ENCODE measurements at places on chromosomes 13 and 19.

DNA sequence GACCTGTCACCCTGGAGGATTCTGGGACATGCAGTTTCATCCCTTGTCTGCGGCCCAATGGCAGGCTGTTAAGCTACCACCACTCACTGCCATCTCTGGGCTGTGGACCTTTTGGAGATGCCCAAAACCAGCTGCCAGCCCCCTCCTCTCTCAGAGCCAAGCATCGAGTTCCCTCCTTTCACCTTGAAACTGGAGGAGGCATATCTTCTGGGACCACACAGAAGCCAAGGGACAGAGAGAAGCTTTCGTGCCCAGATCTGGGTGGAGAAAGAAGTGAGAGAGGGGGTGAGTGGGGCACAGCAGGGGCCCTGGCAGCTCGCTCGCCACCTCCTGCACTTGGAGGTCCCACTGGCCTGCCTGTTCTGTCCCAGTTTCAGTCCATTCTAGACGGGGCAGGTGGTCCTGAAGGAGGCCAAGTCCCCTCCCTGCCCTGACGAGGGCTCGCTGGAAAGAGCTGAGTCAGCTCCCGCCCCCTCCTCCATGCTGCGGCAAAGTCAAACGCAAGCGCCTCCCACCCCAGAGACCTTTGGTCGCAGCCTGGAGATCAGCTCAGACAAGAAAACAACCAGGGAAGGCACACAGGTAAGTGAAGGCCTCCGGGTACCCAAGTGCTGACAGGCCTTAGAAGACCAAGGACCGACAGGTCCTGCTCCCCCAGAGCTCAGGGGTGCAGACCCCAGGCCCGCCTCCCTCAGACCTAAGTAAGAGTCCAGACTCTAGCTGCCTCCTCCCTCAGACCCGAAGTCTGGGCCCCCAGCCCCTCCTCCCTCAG lies 3.8 kb downstream of the BCAT2 start:
- peak; percentile 64 for DNase-seq

- DNase-seq = no peak
These were observed 245.1 kb downstream of the KCTD12 start for GRCh38 chr13:76641056-76641455.

DNA sequence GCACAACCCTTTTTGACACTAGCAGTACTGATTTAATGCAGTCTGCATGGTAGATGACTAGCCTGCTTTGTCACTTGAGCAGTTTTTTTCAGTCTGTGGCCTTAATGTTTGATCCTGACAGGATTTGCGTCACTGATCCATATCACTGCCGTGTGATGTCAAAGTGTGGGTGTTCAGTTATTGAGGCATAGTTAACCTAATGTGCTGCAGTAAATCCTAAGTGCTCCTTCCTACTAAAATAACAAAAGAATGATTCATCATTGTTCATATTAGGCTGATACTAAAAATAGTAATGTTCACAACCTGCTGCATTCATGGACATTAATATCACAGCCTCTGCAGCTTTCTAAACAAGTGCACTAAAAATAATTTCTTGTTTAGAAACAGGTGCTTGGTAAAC lies 121.9 kb upstream of the MLNR start:
- peak; percentile 32 for DNase-seq

- DNase-seq = no peak
These were observed 82.0 kb downstream of the FRY start for GRCh38 chr13:32113532-32113931.

DNA sequence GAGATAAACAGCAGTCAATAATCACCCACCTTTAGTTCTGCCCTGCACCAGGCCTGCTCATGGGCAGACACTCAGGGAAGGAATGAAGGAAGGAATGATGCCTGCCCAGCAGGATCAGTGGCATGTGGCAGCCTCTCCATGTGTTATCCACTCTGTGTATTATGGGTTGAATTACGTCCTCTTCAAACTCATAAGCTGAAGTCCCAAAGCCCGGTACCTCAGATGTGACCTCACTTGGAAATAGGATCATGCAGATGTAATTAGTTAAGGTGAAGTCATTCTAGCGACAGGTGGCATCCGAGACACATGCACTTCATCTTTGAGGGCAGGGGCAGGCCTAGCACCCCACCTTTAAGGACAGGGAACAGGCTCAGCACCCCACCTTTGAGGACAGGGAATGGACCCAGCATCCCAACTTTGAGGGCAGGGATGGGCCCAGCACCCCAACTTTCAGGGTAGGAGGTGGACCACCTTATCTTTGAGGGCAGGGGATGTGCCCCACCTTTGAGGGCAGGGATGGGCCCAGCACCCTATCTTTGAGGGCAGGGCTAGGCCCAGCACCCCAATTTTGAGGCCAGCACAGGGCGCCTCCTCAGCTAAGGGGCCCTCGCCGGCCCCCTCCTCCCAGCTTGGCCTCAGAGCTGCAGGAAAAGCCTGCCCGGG lies 127.6 kb downstream of the URI1 start:
- no peak for DNase-seq

DNA sequence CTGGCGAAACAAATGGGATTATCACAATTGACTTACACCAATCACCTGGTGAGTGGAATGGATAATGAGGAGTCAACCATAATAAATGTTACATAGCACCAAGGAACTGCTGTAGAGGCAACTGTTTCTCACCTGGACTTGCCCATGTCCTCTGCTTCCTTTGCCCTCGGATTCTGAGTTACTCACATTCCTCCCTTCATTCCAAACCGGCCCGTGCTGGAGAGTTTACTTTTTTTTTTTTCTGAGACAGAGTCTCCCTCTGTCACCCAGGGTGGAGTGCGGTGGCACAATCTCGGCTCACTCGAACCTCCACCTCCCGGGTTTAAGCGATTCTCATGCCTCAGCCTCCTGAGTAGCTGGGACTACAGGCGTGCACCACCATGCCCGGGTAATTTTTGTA lies 41.5 kb upstream of the TSC22D1 start:
- no peak for DNase-seq

GRCh38 chr19:944663-945241 lies 18.9 kb downstream of the ARID3A start:
- DNase-seq = no peak

DNA sequence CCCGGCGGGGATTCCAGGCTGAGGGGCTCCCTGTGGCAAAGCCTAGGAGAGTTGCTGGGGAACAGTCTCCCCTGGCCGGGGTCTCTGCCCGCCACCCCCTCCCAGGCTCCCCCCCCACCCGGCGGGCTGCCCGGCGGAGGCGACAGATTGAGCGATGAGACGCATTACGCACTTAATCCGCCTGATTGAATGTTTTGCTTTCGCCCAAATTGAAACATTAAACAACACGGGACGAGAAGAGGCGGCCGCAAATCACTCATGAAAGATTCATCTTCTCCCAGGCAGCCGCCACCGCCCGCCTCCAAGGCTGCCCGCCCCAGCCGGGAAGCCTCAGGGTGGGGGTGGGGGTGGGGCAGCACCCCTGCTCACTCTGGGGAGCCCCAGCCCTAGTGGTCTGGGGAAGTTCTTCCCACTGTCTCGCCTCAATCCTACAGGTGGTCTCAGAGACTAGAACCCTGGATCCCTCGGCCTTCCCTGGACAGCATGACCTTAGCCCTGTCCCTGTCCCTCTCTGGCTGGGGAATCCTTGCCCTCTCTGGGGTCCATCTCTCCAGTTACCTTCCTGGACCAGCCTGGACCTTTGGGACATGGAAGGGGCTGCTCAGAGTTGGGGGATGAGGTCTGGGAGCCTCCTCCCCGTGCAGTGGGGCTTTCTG lies 7.6 kb upstream of the ERFL start:
- DNase-seq = no peak

DNA sequence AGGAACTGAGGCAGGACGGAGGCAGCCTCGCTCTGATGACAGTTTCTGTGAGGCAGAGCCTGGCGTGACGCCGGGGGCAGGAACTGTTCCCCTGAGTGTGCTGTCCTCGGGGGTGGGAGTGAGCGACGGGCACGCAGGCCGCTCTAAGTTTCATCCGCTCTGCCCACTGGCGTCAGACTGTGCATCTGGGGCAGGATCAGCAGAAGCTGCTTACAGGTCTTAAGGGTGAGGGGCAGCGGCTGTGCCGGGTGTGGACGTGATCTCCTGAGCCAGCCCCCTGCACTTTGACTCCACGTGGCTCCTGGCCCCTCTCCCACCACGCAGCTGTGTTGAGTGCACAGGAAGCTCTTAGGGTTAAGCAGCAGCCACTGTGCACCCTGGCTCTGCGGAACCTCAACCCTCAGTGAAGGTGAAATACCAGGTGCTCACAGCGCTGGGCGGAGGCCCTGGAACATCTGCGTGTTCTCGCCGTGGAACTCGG lies 1.5 kb downstream of the GRK1 start:
- DNase-seq = no peak

- no peak for DNase-seq
These were observed 23.6 kb upstream of the PDE4C start for GRCh38 chr19:18249834-18250233.

- DNase-seq = no peak
These were observed 68.8 kb downstream of the DNAJC3 start for GRCh38 chr13:95745752-95746151.

- peak; percentile 98 for DNase-seq
These were observed 135.2 kb downstream of the TSHZ3 start for GRCh38 chr19:31214086-31214485.

DNA sequence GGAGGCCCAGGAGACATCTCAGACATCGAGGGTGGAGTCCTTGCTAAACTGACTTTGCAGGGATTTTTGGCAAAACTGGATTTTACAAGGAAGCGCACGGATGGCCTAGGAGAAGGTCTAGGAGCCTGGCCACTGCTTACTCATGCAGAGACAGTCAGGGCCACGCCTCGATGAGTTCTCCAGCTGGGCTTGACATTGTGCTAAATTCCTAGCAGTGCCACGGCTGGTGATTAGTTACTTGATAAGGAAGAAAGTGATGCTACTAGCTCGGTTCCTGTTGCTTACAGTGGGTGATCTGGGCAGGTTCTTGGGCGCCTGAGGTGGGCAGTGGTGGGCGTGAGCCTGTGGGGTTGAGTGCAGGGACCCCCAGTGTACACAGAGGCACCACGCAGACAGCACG lies 143.4 kb downstream of the SOX1 start:
- no peak for DNase-seq
